H9 (cell line): ENCODE measurements at places on chromosomes 2 and 18. TPM values are rescaled to one million over a fixed set of nuclear protein-coding genes. Genes with fewer than 3 reads are reported as not detected.

COL4A3 gene
- total RNA-seq: 0.15 and 0.64 TPM in 2 replicates

NDC80 gene
- total RNA-seq: 38.5 and 39.5 TPM in 2 replicates

ARHGAP28 gene
- 7.9 and 9.2 TPM in 2 replicates for total RNA-seq

ODC1 gene
- total RNA-seq: 46.5 and 48.3 TPM in 2 replicates

USP40 gene
- total RNA-seq: 6.0 and 7.5 TPM in 2 replicates

CRYBA2 gene
- not detected in 2 replicates for total RNA-seq

D2HGDH gene
- total RNA-seq: 10.0 TPM in 2 replicates

COA5 gene
- 23.6 and 24.5 TPM in 2 replicates for total RNA-seq

ZC3H15 gene
- total RNA-seq: 70.3 and 71.3 TPM in 2 replicates

MOGAT1 gene
- total RNA-seq: not detected in 2 replicates

CTNNA2 gene
- 4.5 and 5.5 TPM in 2 replicates for total RNA-seq

UGT1A4 gene
- total RNA-seq: not detected in 2 replicates

RAB12 gene
- 49.4 and 51.3 TPM in 2 replicates for total RNA-seq

ERCC3 gene
- 60.0 and 60.8 TPM in 2 replicates for total RNA-seq

HSBP1L1 gene
- 0.46 TPM in 1 of 2 replicates, not detected in the other for total RNA-seq

XIRP2 gene
- total RNA-seq: 0.07 TPM in 1 of 2 replicates, not detected in the other

CRYGD gene
- not detected in 2 replicates for total RNA-seq

FARP2 gene
- total RNA-seq: 31.0 and 33.9 TPM in 2 replicates

ADCYAP1 gene
- total RNA-seq: not detected in 2 replicates

SERPINB4 gene
- total RNA-seq: 4.1 and 4.3 TPM in 2 replicates

CTIF gene
- 14.4 and 15.8 TPM in 2 replicates for total RNA-seq

FOXD4L1 gene
- 0.09 TPM in 1 of 2 replicates, not detected in the other for total RNA-seq

AGAP1 gene
- 24.8 and 25.8 TPM in 2 replicates for total RNA-seq

DIS3L2 gene
- 28.1 and 28.2 TPM in 2 replicates for total RNA-seq

ARL6IP6 gene
- 27.3 and 34.4 TPM in 2 replicates for total RNA-seq

TNFRSF11A gene
- total RNA-seq: 7.8 and 8.1 TPM in 2 replicates

TCF23 gene
- not detected in 2 replicates for total RNA-seq

NYAP2 gene
- not detected in 2 replicates for total RNA-seq

KLHL41 gene
- not detected in 2 replicates for total RNA-seq

PCARE gene
- not detected in 2 replicates for total RNA-seq

RND3 gene
- total RNA-seq: 62.6 and 68.3 TPM in 2 replicates

DNER gene
- 1.0 and 1.1 TPM in 2 replicates for total RNA-seq

FOXI3 gene
- 18.3 and 19.2 TPM in 2 replicates for total RNA-seq
